Stimulated activated naive CD4-positive, alpha-beta T cell treated with Interleukin-2 at 50 U/mL for 16 hours (primary cell): ENCODE measurements at places on chromosomes 7 and 10.

GRCh38 chr7:26959290-26959689, 94.9 kb upstream of the SKAP2 start:
- no peak for DNase-seq

- no peak for DNase-seq
Observed at GRCh38 chr7:55207436-55208125, 157.6 kb upstream of the LANCL2 start.

DNA sequence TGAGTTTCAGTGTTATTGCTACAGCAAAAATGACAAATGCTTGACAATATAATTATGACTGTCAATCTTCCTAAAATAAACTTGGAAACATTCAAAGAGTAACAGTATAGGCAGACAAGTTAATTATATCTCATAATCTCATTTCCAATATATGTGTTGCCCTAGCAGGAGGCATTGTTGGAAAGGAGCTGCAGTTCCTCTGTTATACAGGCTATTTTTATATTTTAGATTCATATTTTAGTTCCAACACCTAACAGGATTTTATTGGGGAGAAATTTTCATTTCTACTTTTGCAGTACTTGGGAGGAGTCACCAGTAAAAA, 19.3 kb downstream of the VOPP1 start:
- no peak for DNase-seq

DNA sequence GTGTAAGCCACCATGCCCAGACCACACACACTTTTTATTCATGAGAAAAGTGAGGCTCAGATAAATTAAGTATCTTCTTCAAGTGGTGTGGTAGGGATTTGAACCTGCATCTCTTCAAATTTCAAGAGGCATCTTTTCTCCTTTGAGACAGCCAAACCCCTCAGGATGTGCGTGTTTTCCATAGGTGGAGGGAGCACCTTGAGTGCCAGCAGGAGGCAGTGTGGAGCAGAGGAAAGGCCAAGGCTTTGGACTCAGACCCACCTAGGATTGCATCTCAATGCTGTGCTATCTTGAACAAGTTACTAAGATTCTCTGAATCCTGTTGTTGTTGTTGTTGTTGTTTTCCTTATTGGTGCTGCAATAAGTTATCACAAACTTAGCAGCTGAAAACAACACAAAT, 40.2 kb upstream of the MYL10 start:
- no peak for DNase-seq

DNA sequence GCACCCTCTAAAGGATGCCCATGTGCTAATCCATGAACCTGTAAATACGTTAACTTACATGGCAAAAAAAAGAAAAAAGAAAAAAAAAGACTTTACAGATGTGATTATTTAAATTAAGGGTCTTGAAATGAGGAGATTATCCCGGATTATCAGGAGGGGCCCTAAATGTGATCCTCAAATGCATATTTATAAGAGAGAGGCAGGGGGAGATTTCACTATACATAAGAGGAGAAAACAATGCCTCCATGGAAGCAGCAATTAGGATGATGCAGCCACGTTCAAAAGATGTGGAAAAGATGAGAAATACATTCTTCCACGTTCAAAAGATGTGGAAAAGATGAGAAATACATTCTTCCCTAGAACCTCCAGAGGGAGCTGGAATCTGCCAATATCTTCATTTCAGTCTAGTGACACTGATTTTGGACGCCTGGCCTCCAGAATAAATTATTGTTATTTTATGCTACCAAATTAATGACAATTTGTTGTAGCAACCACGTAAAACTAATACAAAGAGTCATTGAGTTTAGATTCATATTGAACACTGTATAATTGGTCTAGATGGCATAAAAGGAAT, 328.4 kb upstream of the GNAI1 start:
- no peak for DNase-seq
